Osteoblast (primary cell): ENCODE measurements at places on chromosomes 4 and X. TPM values are rescaled to one million over a fixed set of nuclear protein-coding genes. Genes with fewer than 3 reads are reported as not detected.

AKAP14 gene
- total RNA-seq, result not detected in 2 replicates

CXCL5 gene
- total RNA-seq, result under 0.01 TPM in 1 of 2 replicates, not detected in the other

XK gene
- under 0.01 TPM in 2 replicates for total RNA-seq

GPC3 gene
- not detected in 2 replicates for total RNA-seq

BCORL1 gene
- total RNA-seq, result 1.4 and 1.8 TPM in 2 replicates

GRCh38 chr4:152117520-152117919 is 356.7 kb upstream of the GATB start:
- no peak for DNase-seq

DNA sequence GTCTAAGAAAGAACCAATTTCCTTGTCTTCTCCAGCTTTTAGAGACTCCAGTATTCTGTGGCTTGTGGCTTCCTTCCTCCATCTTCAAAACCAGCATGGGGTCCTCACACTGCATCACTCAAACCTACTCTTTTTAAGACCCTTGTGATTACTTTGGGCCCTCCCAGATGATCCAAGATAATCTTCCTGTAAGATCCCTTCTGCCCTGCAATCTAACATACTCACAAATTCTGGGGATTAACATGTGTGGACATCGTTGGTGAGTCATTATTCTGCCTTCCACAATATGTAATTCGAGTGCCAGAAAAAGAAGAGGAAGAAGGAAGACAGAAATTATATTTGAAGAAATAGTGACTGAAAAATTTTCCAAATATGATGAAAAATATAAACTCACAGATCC is 47.9 kb downstream of the BEND4 start:
- no peak for DNase-seq

DNA sequence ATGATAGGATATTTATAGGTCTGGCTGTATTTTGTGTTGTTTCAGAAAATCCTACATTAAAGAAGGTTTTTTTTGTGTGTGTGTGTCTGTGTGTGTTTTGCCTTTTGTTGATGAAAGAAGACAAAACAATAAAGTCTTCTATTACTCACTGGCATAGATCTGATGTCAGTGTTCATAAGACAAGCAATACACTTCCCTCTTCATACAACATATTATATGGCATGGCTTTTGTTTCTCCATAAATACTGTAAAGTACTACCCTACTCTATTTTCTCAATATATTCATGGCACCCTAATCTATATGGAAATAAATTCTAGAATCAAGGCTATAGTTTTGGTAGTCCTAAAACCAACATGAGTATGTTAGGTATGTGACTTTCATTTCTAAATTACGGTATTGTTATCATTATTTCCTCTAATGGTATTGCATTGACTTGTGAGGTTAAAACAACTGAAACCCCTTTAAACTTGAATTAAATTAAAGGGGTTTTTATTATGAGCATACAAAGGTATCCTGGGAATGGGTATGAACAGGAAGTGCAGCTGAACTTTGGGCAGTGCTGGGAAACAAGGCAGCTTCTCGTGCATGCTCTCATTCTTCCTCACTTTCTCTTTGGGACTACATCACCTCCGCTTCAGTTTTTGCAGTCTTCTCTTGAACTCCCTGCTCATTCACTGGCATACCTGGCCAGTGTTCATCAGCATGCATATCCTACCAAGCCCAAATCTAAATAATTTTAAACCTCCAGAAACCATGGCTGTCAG is 70.5 kb upstream of the PRSS48 start:
- DNase-seq, result no peak

- no peak for DNase-seq
Measured at GRCh38 chr4:112765317-112765974, 128.5 kb downstream of the LARP7 start.

GRCh38 chr4:147060151-147060931 is 114.7 kb upstream of the TTC29 start:
- no peak for DNase-seq

- DNase-seq, result peak; percentile 36
Measured at GRCh38 chr4:147513091-147513490, 32.2 kb downstream of the EDNRA start.

GRCh38 chr4:108589961-108590360 is 30.4 kb upstream of the RPL34 start:
- no peak for DNase-seq

DNA sequence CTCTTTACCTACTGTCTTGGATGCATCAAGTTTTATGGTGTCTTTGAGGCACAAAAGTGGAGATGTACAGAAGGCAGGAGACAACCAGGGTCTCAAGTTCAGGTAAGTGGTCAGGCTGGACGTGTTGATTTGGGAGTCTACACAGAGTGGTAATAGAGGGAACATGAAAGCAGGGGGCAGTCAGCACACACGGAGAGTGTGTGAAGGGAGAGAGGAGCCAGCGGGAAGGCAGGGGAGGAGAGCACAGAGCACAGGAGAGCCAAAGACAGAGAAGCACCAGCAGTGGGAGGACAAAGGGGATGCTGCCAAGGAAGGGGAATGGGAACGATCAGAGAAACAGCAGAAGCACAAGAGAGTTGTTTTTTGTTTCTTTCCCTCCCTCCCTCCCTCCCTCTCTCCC is 32.9 kb downstream of the TMEM150C start:
- no peak for DNase-seq

DNA sequence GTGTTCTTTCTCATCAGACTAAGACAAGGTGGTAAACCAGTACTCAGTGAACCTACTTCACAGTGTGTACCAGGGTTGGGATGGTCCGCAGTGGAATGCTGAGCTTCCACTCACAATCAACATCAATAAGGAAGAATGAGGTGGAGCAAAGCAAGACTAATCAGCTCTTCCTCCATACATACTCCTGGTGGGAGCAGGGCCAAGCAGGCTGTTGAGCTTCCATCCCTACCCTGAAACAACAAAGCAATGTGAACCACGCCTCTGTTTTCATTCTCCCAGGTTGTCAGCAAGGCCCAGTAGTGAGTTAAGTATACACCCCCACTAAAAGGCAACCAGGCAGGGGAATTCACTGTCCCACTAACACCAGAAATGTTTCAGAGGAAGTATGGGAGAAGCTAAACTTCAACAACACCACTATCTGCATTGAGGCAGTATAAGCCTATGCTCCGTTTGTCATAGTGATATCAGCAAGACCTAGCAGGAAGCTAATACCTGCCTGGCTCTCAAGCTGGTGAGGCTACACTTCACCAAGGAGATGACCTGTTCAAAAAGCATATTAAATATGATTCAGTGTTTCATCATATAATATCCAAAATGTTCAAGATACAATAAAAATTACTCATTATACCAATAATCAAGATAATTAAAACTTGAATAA is 109.5 kb downstream of the DDX60 start:
- no peak for DNase-seq
